ENCODE measurements at places on chromosomes 2 and 18.

DNA sequence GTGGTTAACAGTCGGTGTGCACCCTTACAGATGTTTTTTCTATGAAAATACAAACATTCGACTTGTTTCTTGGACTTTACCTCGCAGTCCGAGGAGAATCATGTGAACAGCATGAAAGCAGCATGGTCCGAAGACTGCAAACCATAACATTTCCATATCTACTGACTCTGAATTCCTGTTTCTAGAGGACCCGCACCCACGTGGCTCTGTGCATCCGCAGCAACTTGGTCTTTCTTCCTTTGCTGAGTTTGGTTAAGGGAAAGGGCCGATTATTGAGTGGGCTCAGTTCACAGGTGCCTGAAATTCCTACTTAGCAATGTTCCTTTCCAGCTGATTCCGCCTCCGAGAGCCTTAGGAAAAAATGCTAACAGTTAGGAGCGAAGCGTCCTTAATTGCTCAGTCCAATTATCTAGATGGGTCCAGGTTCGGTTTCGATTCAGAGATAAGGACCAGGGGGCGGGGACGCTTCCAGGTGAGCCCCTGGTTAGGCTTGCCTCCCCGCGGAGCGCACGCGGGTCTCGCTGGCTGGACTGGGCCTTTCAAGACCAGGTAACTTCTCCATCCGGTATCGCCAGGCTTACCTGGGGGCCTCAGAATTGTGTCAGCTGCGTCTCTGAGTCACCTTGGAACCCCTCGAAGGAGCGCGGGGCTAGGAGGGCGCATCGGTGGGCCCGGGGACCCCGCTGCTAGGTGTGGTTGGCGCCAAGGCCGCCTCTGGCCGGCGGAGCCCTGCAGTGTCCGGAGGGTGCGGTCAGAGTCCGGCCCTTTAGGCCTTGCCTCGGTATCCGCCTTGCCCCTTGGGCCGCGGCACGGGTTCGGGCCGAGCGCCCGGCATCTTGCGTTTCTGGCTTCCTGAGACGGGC is 1.1 kb upstream of the B3GNT2 start:
- DNase-seq = no peak

DNA sequence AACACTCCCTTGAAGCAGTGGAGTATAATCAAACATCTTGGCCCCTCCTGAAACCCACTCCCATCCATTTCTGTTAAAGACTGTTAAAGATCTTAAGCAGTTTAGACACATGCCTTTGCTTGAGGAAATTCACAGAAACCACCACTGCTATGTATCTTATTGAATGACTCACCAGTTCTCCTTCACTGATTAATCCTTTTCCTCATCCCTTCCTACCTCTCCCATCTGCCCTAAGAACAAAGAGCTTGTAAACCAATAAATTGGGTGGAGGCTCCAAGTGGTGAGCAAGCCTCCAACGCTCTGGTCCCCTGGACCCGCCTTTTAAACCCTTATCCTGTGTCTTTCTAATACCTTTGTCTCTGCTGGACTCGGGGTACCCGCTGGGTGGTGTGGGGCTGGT is 746.1 kb downstream of the LRP1B start:
- DNase-seq = no peak

- DNase-seq = no peak
These were observed 9.9 kb downstream of the EMILIN2 start for GRCh38 chr18:2856547-2857170.

- no peak for DNase-seq
These were observed 205.8 kb downstream of the ZNF385B start for GRCh38 chr2:179655627-179656026.

DNA sequence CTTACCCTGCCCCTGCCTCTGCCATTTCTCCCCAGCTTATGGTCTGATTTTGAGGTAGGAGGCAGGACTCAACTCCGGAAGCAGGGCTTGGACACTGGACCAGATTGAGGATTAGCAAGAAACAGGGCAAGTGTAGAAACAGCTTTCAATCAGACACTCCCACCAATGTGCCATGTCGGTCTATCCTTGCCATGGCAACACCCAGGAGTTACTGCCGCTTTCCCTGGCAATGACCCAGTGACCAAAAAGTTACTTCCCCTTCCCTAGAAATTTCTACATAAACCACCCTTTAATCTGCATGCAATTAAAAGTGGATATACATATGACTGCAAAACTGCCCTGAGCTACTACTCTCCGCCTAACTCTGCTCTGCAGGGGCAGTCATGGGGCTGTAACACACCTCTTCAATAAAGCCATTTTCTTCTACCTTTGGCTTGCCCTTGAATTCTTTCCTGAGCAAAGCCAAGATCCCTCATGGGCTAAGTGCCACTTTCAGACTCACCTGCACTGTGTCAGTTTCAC is 156.7 kb downstream of the LPIN1 start:
- no peak for DNase-seq

GRCh38 chr2:85834466-85834865 is 54.3 kb downstream of the ST3GAL5 start:
- DNase-seq = no peak

DNA sequence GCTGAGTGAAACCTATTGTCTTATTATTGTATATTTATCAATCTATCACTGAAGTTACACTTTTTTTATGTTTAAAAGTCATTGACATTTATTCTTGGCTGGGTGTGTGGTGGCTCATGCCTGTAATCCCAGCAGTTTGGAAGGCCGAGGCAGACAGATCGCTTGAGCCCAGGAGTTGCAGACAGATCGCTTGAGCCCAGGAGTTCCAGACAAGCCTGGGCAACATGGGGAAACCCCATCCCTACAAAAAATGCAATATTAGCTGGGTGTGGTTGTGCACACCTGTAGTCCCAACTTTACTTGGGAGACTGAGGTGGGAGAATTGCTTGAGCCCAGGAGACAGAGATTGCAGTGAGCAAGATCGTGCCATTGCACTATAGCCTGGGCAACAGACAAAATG is 97.8 kb downstream of the EPC2 start:
- no peak for DNase-seq

DNA sequence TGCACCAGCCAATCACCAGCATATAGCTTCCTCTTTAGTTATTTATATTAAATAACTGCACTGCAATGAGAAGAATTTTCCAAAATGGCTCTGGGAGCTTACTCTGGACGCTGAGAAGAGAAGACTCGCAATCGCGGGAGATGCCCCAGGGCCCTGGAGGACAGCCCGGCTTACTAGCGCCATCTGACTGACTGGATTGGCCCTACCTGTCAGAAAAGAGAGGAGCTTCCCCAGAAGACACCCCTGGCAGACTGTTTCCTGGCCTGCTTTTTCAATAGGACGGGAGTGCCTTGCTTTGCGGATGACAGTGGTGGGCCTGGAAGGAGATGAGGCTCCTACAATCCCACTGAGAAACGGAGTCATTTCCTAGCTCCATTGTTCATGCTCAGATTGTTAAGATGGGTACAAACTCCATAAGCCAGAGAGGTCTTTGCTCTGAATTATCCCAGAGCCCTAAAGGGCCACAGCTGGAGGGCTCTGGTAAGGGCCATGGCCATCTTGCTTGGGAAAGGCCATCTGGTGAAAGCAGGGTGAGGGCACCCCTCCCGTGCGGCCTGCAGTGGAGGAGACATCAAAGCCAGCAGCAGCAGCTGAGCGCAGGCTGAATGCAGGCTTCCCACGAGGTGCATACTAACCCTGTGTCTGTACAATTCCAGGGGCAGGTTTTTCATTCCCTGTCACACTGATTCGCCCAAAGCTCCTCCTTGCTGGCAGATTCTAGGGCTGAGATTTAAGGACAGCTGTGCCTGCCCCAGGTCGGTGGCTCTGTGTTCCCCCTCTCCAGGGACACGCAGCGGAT is 92.1 kb downstream of the GALR1 start:
- DNase-seq = no peak

DNA sequence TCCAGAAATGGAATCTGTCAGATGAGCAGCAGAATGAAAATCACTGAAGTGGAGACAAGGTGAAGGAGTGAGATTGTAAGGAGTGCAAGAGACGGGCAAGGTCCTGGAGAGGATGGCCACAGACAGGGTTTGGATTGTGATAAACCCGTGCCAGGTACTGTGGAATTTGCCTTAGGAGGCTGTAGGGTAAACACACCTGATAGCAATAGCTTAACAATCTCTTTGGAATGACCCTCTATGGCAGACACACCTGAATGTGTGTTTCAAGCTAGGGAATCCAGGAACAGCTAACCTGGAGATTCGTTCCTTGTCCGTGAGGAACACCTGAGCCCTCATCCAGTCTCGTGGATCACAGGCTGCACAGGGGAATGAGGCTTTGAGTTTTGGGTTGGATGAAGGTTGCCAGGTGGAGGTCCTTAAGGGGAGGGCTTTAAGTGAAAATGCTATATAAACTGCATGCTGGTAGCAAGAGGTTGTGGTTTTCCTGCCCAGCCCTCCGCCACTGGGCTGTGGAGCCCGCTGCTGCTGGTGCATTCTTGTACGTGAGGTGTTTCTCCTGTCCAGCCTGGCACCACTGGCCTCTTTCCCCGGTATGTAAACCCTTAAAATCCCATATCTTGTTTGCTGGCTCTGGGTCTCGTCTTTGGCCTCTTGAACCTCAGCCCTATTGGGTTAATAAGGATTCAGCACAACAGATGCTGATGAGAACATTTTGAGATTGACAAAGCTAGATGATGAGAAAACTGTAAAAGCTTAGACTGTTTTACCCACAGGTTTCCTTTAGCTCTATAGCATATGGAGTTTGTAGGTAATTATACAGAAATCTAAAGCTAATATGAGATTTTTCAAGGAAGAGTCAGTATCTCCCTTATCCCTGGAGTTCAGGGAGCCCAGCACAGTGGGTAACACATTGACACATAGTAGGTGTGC is 117.9 kb downstream of the ARHGAP15 start:
- DNase-seq = no peak

GRCh38 chr2:123061534-123061933 is 963.6 kb upstream of the CNTNAP5 start:
- DNase-seq = no peak

GRCh38 chr2:128452024-128452411 is 133.3 kb upstream of the HS6ST1 start:
- DNase-seq = no peak

DNA sequence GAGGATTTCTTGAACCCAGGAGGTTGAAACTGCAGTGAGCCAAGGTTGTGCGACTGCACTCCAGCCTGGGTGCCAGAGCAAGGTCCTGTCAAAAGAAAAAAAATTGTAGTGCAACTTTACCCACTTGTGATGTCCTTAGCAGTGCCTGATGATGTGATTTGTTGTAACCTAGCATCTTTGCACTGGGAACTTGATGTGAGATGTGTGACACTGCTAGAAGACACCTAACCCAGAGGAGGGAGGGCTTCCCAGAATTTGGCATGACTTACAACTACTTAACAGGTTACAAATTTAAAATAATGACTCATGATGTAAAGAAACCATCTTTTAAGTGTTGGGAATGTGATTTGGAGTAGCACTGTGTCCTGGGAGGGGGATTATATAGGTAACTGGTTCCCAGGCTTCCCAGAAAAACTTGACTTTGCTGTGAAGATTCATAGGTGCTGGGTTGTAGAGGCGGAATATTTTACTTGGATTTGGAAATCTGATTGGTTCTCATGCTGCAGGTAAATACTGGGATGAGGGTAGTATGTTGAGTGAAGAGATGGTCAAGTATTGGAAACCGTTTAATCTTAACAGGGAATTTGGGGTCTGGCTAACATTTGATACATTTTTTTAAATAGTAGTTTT is 3.7 kb downstream of the EEF1B2 start:
- DNase-seq = no peak

DNA sequence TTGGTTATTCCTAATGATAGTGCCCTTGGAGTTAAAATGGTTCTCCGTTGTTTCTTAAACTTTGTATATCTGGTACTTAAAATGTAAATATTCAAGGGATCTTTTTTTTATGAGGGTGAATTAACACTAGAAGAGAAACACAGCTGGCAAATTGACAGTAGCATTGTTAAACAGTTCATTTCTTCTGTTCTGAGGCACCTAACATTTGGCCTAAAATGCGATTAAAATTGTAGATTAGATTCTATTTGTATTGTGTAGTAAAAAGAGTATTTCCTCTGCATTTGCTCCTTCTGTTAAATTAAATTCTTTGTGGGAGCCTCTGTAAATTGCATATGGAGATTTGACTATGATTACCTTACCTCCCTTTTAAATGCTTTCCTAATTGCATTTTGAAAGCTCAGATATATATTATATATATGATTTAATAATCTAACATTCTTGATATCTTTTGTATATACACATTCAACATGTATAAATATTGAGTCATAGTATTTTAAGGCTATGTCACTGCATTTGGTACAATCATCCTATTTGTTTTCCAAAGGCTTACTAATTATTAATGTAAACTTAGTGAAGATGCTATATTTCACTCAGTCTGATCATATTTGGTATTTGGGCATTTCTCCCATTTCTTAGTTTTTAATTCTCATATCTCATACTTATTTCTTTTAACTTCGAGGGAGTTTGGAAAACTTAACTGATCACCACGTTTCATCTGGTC is 124.4 kb downstream of the AGPS start:
- no peak for DNase-seq

GRCh38 chr2:158038901-158039300 is 62.8 kb upstream of the UPP2 start:
- DNase-seq = no peak

DNA sequence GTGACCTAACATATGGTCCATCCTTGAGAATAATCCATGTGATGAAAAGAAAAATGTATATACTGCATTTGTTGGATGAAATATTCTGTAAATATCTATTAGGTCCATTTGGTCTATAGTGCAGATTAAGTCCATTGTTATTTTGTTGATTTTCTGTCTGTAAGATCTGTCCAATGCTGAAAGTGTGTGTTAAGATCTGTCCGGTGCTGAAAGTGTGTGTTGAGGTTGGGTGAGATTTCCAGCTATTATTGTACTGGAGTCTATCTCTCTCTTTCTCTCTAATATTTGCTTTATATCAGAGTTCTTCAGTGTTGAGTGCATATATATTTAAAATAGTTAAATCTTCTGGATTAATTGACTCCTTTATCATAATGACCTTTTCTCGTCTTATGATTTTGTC is 828.8 kb upstream of the CRIM1 start:
- DNase-seq = no peak

- no peak for DNase-seq
These were observed 116.6 kb upstream of the PELI1 start for GRCh38 chr2:64260817-64261216.

GRCh38 chr18:31486165-31486564 is 11.8 kb upstream of the DSG2 start:
- DNase-seq = peak; percentile 39

All from mesothelial cell of epicardium (in vitro differentiated cells).